Mononuclear cell (primary cell): ENCODE measurements at places on chromosomes 7 and 10. TPM values are rescaled to one million over a fixed set of nuclear protein-coding genes. Genes with fewer than 3 reads are reported as not detected.

VOPP1 gene
- 72.1 TPM for total RNA-seq

SPDYE6 gene
- total RNA-seq, result not detected

TMEM225B gene
- 1.4 TPM for total RNA-seq

STRIP2 gene
- total RNA-seq, result 0.42 TPM

GNAT3 gene
- total RNA-seq, result not detected
